CD14-positive monocyte (primary cell): ENCODE measurements at places on chromosomes 3 and 15.

DNA sequence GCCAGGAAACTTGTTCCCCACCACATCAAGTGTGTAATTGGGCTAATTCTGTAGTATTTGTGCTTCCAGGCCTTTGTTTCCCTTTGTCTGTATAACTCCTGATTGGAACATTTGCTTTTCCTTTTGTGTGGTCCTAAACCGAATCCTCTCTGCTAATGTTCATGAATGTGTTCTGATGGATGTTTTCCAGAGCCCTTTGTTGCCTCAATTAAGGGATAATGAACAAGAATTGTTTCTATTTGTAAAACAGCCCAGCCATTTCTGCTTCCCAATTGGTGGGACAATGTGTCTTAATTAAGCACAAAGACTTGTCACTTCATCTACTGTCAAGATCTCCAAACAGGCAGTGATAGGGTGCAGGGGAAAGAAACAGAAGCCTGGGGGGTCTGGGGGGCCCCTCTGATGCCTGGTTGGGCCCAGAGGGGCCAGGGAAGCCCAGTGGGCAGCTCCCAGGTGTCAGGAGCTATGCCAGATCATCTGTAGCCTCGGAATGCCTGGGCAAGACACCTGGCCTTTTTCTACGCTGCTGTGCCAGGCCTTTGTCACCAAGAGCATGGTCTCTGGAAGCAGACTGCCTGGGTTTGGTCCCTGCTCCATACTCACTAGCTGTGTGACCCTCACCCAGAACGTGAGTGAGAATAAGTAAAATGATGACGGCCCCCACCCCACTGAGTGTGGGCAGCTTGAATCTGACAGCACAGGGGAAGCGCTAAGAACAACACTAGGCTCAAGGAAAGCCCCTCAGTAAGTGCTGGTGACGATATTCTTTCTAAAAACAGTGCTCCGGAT, 116.6 kb upstream of the PRR20G start:
- no peak for DNase-seq

DNA sequence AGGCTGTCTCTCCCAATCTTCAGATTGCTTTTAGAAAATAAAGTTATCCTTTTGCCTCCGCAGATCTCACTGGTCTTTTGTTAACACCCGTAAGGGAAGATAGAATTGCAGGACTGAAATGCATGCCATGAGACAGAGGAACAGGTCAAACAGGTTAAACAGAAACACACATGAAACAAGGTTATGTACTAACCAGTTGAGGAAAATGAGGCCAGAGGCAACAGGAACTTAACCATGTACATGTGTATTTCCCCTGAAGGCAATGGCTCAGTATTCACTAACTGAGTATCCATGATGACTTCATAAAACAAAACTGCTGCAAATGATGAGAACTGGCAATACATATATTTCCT, 169.1 kb upstream of the NSMCE3 start:
- DNase-seq = no peak

GRCh38 chr15:94638183-94638582, 406.8 kb downstream of the MCTP2 start:
- no peak for DNase-seq

GRCh38 chr15:65056868-65057548, 10.8 kb downstream of the RASL12 start:
- DNase-seq = no peak

DNA sequence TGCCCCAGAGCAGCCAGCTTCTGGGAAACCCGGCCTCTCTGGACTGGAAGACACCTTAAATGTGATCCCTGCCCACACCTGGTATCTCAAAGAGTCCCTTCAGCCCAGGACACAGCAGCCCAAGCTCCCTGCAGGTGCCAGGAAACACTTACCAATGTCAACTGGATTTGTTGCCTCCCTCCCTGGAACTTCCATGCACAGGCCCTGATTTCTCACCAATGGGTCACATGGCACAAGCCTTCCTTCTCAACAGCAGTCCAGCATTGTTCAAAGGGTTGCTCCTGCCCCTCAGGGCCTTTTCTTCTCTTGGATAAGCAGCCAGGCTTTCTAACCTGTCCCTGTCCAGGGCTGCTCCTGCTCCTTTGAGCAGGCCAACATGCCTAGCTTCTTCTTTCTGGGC, 31.6 kb downstream of the ANP32A start:
- DNase-seq = peak; percentile 29

DNA sequence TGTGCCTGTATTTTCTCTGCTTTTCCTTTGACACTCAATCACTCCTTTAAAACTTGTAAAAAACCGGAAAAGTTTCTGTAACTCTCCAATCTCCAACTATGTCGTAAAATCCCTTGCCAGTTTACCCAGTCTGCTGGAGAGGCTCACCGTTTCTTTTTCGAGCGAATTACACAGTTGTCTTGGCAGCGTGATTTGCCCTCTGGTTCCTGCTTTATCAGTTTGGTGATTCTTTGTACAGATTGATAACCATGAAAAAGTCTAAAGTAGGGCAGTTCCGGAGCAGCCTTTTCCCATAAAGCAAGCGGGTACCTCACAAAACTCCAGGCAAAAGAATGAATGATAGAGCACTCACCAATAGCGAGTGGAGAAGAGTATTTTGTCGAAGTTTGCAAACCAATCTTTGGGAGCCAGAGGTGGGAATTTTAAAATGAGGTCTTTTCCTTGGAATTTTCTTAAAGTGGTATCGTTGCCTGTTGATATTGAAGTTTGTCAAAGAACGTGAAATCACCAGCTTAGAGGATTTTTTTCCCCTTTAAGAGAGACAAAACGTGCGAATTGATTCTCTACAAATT, at the start of gene TTC23:
Gene TTC23, minus strand, starts transcription at position 312 of the 572 bp plus-strand sequence. CDS start 20,869 bp downstream, outside the sequence.
- no peak for DNase-seq

DNA sequence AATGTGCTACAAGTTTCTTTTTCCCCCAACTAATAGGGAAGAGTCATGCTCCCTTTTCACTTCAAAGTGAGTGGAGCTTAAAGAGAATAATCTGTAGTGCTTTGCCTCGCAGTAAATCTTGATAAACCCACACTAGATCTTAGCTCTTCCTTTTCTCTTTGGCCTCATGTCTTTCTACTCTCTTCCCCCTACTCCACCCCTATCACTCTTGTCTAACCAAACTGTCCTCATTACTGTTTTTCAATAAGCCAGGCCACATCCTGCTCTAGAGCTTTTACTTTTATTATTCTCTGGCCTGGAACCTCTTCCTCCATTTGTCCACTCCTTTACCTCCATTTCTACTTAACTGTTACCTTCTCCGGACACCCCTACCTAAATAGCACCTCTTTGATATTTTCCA, 291.0 kb upstream of the SATB1 start:
- no peak for DNase-seq

- no peak for DNase-seq
These were observed 33.6 kb downstream of the CD200 start for GRCh38 chr3:112366522-112366921.

DNA sequence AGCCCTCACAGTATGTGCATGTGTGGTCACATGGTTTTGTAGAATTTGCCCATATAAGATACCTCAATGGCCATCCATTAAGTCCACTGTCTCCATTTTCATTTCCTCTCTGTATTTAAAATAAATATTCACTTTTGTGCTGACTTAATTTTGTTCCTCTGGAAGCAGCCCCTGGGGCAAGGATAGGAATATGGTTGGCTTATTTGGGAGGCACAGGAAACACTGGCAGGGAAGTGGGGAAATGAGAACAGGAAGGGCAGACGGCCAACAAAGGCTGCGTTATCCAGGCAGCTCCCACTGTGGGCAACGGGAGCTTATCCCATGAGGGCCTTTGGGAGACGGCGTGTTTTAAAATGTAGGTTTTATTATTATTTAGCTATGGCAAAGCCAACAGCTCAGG, 148.6 kb downstream of the SHQ1 start:
- DNase-seq = no peak

- DNase-seq = no peak
These were observed at the start of gene FEZF2 for GRCh38 chr3:62373215-62373614. TSS of gene FEZF2 (minus strand) at chr3:62373550. CDS start at chr3:62372868, 682 bp downstream.

DNA sequence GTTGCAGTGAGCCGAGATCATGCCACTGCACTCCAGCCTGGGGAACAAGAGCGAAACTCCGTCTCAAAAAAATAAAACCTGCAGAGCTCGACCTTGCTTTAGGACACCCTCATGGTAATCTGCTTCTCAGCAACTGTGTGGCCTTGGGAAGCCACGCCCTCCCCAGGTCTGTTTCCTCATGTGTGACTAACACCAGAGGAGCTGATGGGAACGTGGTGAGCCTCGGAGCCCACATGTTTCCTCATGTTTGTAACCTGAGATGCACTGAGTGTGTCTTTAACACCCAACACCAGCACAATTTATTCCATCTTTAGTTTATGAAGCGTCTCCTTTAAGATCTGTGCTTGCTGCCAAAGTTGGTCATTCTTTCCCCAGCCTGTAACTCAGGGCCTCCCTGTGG, 142.8 kb downstream of the OCA2 start:
- no peak for DNase-seq
